Fibroblast of skin of scalp (primary cell): ENCODE measurements at places on chromosomes 11 and 22.

- no peak for DNase-seq
These were observed 163.8 kb downstream of the CWF19L2 start for GRCh38 chr11:107293677-107294344.

- DNase-seq: no peak
These were observed 118.8 kb upstream of the VPREB1 start for GRCh38 chr22:22125579-22126468.

DNA sequence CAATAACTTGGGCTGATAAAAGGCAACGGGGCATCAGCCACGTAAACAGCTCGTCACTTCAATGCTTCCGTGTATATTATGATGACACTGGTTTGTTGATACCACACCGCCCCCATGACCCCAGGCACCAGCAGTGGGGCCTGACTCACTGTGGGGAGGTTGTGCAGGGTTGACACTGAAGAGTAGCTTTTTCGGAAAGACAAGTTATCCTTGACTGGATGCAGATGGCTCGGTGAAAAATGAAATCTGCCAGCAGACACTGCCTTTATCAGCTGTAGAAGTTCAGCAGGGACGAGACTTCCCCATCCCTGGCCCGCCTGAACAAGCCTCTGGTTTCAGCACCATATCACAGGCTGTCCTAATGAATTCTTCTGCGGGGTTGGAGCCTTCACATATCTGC, 55.6 kb downstream of the WT1 start:
- DNase-seq: no peak

DNA sequence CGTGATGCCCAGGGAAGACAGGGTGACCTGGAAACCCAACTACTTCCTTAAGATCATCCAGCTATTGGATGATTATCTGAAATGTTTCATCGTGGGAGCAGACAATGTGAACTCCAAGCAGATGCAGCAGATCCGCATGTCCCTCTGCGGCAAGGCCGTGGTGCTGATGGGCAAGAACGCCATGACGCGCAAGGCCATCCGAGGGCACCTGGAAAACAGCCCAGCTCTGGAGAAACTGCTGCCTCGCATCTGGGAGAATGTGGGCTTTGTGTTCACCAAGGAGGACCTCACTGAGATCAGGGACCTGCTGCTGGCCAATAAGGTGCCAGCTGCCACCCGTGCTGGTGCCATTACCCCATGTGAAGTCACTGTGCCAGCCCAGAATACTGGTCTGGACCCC, 43.5 kb upstream of the DAGLA start:
- no peak for DNase-seq

DNA sequence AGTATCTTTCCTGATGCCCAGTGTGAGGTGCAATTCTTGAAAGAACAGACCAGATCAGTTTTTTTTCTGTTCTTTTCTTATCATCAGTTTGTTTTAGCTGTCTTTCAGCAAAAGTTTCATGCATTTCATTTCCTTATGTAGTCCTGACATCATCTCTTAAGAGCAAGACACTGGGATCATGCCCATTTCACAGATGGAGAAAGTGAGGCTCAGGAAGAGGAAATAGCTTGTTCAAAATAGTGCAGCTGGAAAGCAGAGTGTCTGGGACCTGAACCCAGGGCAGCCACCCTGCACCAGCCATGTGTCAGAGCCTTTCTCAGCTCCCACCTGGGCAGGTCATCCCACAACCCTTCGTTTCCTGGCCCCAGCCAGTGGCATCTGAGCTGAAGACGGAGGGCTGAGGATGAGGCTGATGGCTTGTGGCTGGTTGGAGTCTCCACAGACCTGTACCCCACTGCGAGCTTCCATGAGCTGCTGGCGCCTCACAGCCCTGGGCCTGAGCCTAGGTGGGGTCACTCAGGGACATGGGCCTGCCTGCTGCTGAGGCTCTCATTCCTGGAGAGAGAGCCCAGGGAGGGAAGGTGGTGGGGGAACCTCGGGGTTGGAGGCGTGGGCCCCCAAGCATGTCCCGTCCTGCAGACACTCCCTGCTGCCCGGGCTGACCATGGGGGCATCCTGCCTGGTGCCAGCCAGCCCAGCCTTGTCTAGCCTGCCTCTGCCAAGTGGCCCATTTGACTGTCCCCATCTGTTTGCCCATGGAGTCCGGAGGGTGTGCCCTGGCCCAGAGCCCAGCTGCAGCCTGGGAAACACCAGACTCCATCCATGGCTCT, 61.8 kb downstream of the SMIM38 start:
- DNase-seq: no peak
